Activated CD8-positive, alpha-beta memory T cell treated with anti-CD3 and anti-CD28 coated beads, Interleukin-2, amount 50 U/mL, for 48 hours (primary cell): ENCODE measurements at places on chromosomes 5 and 9.

DNA sequence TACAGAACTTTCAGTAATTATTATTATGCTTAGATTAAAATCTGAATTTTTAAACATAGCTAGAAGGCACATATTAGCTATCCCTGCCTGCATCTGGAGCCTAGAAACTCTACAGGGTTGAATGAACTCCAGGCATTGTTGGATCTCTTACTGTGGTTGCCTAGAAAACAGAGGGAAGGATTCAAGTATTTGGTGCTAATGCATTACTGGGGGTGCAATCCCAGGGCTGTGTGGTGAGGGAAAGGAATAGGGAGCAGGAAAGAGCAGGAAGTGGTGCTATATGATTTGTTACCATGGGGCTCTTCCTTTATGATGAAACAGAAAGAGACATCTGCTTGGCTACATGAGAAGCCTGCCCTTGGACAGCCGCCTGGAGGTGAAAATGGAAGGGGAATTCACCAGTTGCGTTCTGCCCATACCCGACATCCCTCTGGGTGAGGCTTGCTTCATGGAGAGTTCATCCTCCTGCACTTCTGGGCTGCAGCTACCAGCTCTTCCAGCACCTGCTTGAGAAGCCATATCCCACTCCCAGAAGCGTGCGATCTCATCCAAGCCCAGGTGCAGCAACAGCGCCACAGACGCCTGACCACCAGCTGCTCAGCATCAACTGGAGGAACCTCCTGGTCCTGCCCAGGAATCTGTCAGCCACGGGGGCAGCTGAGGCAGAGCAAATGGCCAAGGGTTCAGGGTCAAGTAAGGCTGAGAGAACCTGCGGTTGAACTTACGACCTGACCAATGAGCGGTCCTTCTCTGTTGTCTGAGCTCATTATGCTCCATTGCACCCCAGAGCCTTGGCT lies 362.8 kb downstream of the SEMA5A start:
- no peak for DNase-seq

GRCh38 chr5:15501091-15501791 lies 1.3 kb downstream of the FBXL7 start:
- no peak for DNase-seq

DNA sequence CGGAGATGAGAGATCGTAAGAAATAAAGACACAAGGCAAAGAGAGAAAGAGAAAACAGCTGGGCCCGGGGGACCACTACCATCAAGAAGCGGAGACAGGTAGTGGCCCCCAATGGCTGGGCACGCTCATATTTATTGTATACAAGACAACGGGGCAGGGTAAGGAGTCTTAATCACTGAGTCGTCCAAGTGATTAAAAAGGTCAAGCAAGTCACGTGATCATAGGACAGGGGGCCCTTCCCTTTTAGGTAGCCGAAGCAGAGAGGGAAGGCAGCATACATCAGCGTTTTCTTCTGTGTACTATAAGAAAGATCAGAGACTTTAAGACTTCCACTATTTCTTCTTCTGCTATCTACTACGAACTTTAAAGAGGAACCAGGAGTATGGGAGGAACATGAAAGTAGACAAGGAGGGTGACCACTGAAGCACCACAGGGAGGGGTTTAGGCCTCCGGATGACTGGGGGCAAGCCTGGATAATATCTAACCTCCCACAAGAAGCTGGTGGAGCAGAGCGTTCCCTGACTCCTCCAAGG lies 24.6 kb upstream of the QSOX2 start:
- DNase-seq = no peak

DNA sequence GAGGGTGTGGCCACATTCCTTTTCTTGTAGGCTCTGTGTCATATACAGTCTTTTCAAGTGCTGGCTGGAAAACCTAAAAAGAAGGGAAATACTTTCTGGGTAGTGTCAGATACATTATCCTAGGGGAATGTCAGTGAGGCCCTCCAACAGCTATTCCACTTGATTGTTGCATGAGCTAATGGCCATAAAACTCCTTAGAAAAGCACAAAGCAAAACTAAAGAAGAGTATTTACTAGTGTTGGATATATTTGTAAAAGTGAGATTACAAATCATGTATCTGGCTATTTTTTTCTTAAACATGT lies 829 bp downstream of the ANXA1 start:
- DNase-seq = no peak

DNA sequence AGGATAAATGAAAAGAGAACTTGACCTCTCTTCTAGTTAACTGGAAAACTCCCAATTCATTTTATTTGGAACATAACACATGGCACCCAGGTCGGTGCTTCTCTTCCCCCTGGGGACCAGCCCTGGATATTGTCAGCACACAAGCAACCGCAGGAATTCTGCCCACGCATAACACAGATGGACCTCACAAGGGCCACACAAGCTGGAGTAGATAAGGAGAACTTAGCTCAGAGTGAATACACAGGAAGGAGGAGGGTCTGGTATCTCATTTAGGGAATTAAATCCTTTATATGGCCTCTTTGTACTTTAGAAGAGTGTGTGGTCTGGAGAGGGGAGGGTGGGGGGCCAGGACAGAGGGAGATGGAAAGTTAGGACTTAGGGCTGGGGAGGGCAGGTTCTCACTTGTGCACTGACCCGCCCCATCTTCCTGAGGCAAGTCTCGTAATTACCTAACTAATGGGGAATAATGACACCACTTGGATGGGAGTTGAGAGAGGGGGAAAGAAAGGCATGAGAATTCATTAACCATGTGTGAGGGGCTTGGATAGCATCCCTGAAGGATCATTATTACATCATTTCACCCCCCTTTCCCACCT lies 341.2 kb upstream of the WWC1 start:
- DNase-seq = no peak

DNA sequence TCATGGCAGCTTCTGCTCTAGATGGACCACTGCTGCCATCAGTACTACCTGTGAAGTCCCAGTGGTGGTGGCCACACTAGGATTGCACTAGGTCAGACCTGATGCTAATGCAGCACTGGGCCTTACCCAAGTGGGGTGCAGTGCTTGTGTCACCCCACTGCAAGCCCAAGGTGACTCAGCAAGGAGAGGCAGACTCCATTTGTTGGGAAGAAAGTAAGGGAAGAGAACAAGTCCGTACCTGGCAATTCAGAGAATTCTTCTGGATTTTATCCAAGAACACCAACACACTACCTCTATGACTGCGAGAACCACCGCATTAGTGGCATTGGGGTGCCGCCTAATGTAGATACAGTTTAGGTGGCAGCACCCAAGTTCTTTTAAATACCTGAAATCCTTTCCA lies 34.0 kb upstream of the TYRP1 start:
- no peak for DNase-seq

- DNase-seq = no peak
Measured at GRCh38 chr5:115772731-115773475, 43.6 kb downstream of the CDO1 start.

GRCh38 chr9:93143830-93144530 lies 9.9 kb upstream of the NINJ1 start:
- DNase-seq = peak; percentile 73

DNA sequence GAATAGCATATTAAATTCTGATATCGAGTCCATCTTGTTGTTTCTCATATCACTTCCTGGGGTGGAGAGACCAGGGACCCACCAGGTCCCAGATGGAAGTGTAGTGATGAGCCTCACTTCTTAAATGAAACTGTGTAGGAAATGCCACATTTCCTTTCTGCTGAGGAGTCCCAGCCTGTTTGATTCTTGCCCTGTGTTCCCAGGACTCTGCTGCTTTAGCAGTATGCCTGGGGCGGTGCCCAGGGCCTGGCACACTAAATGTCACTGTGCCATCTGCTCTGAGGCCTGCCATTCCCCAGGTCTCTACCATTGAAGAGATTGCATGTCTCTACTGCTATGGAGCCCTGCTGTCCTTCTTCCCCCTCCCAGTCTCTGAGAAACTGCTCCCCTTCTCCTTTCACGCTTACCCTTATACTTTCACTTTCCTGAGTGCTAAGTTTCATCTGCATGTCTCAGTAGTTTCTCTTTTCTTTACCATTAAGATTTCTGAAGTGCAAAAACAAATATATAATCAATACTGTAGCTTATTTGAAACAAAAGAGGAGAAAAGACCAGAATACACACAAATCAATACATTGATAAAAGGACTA lies 260.4 kb downstream of the GABRB2 start:
- DNase-seq = no peak

DNA sequence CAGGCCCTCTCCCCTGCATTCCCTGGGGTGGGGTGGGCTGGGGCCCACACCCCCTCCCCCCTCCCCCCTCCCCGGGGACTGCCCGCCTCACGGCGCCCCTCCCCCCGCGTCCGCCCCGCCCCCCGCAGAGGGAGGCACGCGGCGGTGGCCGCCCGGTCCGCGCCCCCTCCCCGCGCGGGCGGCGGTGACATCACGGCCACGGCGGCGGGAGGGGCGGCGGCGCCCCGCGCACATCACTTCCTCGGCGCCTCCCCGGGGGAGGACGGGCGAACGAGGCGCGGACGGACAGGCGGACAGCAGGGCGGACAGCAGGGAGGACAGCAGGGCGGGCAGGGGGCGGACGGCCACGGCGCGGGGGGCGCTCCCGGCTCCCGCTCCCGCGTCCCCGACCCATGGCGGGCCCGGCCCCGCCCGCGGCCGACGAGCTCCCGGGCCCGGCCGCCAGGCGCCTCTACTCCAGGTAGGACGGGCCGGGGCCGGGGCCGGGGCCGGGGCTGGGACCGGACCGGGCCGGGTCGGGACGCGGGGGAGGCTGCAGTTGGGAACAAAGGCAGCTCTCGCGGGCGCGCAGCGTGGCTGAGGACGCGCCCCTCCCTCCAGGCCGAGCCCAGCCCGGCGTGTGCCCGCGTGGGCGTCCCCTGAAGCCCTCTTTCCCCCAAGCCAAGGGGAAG lies at the start of gene GPSM1:
Gene GPSM1, plus strand, starts transcription at position 236 of the 671 bp plus-strand sequence. Its CDS starts 157 bp downstream, at position 393.
- DNase-seq = peak; percentile 65

GRCh38 chr9:89621031-89621430 lies 16.2 kb downstream of the GADD45G start:
- DNase-seq = no peak

DNA sequence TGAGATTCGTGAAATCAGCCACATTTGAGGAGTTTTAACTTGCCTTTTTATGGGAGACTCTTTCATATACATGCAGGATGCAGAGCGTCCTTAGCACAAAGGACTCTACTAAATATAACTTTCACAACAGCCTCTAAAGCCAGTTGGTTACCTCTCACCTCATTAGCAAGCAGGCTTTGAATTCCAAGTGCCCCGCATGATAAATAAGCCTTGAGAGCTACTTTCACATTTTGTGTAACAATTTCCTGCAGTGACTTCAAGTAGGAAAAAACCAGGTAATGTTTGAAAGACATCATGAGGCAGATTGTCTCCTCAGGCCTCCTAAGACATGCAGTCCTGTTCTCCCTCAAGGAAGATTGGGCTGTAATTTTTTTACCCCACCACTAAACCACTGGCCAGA lies 50.5 kb downstream of the RALGPS1 start:
- DNase-seq = no peak

DNA sequence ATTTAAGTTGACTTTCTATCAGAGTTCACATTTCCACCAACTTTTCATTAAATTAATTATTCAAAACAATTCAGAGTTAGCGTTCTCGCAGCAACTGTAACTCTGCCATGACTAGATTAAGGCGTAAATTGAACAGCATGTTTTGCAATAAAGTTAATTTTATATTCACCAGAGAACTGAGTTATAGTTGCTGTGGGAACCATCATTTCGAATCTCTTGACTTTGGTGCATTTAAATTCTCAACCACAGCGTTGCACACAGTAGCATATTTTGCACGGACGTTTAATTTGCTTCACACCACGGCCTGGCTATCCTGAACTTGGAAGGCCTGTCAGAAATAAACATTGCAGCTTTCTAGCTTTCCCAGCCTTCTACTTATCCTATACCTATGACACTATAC lies 144.3 kb upstream of the WWC1 start:
- DNase-seq = no peak

DNA sequence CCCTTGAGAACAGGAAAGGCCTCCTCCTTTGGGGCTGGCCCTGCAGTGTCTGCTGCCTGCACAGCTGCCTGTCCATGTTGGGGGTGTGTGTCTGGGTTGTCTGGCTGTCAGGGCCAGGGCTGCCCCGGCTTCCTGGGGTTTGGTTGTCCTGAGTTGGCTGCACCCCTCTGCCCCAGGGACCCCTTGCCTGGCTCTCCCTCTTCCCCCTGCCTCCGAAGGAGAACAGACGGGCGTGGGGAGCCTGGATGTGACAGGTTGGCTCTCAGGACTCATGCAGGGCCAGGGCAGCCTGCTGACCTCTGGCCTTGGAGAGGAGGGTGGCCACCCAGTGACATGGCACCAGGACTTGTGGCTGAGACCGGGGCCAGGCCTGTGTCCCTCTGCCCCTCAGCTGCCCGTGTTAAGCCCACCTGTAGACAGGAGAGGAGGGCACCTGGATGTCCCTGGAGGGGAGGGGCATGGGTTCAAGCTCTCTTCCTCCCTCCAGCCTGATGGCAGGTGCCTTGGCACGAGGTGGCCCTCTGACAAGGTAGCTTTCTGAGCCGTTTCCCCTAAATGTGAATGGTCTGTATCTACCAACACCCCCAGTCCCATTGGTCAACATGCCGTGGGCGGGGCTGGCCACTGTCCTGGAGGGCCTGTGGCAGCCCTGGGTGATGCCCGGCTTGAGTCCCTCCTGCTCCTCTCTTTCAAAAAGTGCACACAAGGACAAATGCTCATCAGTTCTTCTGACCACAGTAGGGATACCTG lies 34.9 kb downstream of the WNK2 start:
- DNase-seq = no peak

GRCh38 chr9:87876708-87877107 lies 6.0 kb upstream of the SPATA31E1 start:
- DNase-seq = peak; percentile 46

GRCh38 chr5:5218396-5218795 lies 78.3 kb downstream of the ADAMTS16 start:
- DNase-seq = no peak

DNA sequence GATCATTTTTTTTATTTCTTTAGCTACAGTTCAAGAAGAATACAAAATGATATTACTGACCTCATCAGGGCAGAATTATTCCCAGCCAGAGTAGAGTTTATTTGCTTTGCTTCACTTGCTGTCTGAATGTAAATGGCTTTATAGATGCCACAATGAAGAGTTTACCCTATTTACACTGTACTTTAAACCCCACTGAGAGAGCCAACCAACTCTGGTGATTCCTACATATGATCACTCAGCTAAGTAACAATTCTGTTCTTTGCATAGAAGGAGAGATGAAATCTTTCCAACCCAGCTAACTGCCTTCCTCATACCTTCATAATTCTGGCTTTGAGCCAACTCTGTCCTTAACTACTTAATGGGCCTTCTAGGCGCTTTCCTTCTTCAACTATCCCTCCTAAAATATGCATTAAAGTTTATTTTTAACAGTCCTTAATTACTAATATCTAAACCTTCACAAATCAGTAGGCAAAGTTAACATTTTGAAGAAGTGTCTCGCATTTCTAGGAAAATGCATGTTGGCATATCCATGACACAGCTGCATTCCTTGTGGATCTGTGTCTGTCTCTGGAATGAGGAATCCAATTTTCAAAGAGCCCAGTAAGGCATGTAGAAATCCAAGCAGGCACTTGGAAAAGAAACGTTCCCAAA lies 284.8 kb upstream of the GRAMD2B start:
- DNase-seq = no peak

- DNase-seq = no peak
Measured at GRCh38 chr9:122291458-122291857, 26.8 kb downstream of the MRRF start.

DNA sequence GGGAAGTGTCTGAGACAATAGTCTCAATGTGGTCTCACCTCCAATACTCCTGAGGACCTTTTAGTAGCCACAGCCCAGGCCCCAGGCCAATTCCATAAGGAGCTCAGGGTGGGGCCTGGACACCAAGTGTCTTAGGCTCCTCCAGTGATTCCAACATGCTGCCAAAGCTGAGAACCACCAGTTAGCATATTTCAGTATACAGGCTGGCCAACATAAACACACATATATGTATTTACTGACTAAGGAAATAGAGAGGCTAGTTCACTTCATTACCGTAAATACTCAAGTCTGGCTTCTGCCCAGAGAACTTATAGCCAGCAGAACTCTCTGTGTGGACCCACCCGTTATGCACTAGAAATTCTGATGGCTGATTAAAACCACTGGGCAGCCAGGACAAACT lies 24.1 kb downstream of the S1PR3 start:
- DNase-seq = no peak
